ENCODE measurements at places on chromosomes 3 and 15. TPM values are rescaled to one million over a fixed set of nuclear protein-coding genes. Genes with fewer than 3 reads are reported as not detected.

The ZNF620 gene
- 2.3 TPM for total RNA-seq

The NPAP1 gene
- not detected for total RNA-seq

The FEZF2 gene
- not detected for total RNA-seq

DNA sequence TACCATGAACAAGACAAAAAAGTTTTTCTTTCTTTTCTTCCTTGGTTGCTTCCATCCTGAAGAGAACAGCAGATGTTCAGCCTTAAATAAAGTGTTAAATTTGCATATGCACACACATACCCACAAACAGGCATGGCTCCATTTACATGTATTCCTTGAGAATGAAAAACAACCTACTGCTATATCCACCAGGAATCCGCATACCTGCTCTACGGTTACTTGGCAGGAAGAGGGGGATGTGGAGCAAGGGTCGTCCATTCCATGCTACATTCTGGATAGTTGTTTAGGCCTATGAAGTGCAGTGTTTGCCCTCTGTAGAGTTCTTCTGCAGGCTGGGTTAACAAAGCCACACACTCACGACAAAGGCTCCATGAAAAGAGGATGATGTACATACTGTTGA lies 322.8 kb downstream of the KCNH8 start:
- H3K4me1 ChIP-seq = no peaks in the 10 kb centered on the region
- H3K27me3 ChIP-seq = no peaks in the 10 kb centered on the region
- ATAC-seq = no peak
- no peak overlapping the region for H3K27ac ChIP-seq
- no peaks in the 10 kb centered on the region for H3K36me3 ChIP-seq

- H3K4me3 ChIP-seq = no peak overlapping the region
- H3K36me3 ChIP-seq = no peaks in the 10 kb centered on the region
- H3K4me1 ChIP-seq = no peaks in the 10 kb centered on the region
- no peaks in the 10 kb centered on the region for H3K27me3 ChIP-seq
- no peak overlapping the region for H3K27ac ChIP-seq
These were observed 256.5 kb downstream of the SHQ1 start for GRCh38 chr3:72591522-72592421.
